ENCODE measurements at places on chromosomes 3 and 15.

GRCh38 chr3:192409838-192410683, 317.3 kb downstream of the FGF12 start:
- DNase-seq, result no peak

GRCh38 chr3:41330465-41330864, 131.2 kb downstream of the CTNNB1 start:
- DNase-seq, result no peak

DNA sequence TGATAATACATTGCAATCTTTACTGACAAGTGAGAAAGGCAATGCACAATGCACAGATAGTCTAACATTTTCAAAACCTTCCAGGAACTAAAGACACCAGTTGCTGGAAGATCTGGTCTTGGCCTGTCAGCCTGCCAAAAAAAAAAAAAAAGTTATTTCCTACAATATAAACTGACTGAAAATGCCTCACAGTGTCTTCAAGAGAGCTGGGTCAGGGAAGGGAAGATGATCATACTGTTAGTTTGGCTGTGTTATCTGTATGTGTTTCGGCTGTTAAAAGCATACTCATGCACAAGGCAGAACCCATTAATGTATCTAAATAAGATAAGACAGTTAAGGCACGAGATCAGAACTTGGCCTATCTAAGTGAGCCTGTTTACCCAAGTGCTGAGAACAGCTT, 673.4 kb downstream of the MECOM start:
- DNase-seq, result no peak

- DNase-seq, result no peak
Observed at GRCh38 chr15:66601521-66601920, 35.7 kb upstream of the LCTL start.

DNA sequence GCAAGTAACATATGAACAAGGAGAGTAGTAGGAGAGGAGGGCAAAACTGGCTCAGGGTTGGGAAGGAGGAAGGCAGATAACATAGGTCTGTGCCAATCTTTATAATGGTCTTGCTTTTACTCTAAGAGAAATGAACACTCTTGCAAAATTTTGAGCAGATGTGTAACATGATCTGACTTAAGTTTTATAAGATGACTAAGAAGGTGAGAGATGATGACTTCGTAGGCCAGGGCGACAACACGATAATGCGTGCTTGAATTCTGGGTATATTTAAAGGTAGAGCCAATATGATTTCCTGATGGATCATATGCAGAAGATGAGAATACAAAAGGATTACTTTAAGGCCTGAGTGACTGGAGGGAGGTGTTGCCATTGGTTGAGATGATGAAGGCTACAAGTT, 265.4 kb upstream of the KCNMB2 start:
- DNase-seq, result no peak

DNA sequence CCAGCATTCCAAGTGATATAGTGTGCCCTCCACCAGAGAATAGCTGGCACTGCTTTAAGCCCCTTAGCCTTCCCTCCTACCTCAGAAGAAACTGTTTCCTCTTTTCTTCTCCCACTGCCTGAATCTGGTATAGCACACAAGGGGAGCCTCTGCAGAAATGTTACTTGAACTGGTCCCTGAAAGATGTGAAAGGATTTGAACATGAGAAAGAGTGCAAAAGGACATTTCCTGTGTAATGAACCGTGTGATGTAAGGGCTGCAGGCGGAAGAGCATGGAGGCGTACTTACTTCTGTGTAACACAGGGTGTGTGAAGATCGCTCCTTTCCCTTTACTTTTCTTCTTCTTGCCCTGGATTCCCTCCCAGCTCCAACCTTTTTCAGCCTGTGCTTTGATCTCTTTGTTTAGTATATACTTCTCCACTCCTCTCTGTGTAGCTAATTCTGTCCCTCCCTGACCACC, 8.4 kb downstream of the TMOD3 start:
- no peak for DNase-seq

- no peak for DNase-seq
Observed at GRCh38 chr3:58418227-58418626, 15.4 kb downstream of the PDHB start.

GRCh38 chr15:73981761-73982221, 10.3 kb downstream of the STOML1 start:
- DNase-seq, result no peak

GRCh38 chr3:152266221-152266995, 2.3 kb upstream of the MBNL1 start:
- no peak for DNase-seq

- DNase-seq, result no peak
Observed at GRCh38 chr3:5020242-5020722, 41.0 kb downstream of the BHLHE40 start.

DNA sequence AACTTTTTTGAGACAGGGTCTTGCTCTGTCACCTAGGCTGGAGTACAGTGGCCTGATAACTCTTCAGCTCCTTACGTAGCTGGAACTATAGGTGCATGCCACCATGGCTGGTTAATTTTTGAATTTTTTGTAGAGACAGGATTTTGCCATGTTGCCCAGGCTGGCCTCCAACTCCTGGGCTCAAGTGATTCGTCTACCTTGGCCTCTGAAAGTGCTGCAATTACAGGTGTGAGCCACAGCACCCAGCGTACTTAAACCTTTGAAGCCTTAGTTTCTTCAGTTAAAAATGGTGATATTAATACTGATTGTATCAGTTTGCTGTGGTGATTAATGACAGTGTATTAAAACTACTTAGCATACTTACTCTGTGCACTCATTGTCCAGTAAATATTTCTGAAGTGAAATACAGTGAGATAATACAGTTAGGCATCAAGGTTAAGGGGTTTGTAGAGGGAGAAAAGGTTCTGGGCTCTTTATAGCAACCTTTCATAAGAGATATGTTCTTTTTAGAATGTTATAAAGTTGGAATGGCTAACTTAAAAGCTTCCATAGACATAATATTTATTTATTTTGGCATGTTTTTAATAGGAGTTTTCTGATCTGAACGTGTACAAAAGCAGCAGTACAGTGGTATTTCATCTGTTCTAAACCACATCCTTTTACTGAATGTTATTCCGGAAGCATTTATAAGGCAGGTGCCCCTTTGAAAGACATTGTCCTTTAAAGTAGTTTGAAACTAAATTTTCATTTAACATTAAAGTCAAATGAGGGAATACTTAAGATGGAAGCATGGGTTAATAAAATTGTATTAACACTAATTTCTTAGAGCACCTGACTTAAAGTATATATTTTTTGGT, 23.6 kb downstream of the NCK1 start:
- no peak for DNase-seq

- DNase-seq, result no peak
Observed at GRCh38 chr3:164984947-164985346, 93.3 kb downstream of the SI start.

DNA sequence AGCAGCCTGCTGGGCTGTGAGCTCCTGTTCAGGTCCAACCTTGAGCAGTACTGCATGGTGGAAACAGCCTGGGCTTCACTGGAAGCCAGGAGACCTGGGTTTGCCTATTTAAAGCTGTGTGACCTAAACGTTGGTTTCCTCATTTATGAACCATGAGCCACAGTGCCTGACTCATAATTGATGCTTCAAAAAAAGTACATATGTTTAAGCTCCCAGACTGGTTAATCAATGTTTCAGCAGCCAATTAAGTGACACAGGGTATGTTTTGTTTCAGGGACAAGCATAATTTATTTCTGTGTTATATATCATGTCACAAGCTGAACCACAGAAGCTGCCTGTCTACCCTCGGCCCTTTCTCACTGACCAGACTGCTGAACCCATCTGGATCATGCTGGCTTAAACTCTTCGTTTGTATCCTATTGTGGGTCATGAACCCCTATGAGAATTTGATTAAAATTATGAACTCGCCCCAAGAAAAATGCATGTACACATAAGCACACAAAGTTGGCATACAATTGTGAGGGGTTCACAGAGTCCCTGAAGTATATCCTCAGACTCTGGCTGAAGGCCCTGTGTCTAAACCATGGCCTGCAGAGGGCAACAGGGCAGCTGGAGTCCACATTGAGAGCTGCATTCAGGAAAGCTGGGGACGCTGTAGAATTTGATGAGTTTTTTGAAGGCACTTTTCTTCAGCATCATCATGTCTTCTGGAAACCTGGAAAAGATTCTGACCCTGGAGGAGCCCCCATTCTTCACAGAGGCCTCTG, 23.7 kb downstream of the HDC start:
- DNase-seq, result no peak

- no peak for DNase-seq
Observed at GRCh38 chr3:6709178-6709577, 151.7 kb upstream of the GRM7 start.

DNA sequence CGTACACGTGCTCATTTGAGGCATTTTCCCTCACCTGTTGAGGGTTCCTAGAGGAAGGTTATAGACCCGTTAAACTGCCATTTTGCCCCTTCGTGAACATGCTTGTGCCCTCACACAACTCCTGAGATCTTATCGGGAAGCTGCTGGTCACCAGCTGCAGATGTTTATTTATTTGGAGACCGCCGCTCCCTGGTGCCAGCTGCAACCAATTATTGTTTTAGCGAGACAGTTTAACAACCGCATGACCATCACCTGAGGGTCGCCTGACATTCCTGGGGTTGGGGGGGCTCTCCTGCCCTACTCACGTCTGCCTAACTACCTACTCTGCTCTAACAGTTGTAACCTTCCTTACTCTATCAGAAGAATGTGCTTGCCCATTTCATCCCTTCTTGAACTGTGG, 292.5 kb downstream of the MCTP2 start:
- DNase-seq, result no peak

DNA sequence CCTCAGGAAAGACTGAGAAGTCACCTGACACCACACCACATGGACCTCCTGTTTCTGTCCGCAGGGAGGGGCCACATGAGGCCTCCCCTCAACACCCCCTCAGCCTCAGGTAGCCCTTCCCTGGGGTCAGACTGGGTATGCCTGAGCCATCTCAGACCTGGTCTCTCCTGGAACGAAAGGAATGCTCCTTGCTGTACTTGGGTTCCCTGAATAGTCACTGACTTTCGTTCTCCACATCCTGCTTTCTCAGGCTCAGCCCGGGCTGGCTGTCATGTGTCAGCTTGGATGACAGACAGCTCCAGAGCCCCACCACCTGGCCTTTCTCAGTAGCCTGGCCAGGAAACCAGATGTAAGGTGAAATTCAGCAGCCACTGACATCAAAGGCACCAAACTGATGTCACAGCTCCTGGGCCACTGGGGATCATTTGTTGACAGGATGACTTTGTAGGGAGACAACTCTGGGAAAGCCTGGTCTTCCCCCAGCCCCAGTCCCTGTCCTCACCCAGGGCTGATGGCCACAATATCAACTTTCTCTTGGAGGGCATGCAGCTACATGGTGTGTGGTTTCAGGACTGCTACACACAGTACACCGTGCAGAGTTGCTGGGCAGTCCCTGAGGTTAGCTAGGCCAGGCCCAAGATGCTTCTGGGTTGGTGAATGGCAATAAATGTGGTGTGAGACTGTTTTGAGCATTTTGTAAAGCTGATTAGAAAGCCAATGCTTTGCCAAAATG, 141.4 kb upstream of the MRPS22 start:
- no peak for DNase-seq

- DNase-seq, result no peak
Observed at GRCh38 chr3:101077361-101078011, 84.3 kb upstream of the ABI3BP start.

DNA sequence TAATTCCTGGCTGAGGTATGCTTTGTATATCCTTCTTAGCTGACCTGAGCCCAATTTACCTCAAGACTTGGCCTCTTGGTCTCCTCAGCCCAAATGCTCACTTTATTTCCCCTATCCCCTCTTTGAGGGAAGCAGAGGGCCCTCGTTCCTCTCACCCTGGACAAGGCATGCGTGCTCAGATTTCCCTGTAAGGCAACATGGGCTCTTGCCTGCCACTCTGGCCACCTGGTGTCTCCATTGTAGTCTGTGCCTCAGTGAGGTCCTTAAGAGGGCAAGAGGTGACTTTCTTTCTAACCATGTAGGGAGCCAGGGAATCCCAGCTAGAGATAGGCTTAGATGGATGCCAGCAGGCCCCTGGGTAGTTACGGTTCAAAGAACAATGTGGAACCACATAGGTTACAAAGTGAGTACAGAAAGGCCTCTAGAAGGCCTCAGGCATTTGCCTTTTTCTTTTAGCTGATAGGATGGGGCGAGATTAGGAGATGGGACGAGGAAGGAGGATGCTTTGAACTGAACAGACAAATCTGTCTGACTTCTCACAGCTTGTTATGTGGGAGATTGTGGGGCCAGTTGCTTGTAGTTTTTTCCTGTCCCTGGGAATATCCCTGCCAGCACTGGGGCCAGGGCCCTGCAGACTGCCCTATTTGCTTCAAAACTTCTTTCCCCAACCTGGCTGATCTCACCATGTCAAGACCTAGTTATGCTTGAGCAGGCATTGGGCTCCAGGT, 1.1 kb upstream of the INTS14 start:
- no peak for DNase-seq

- no peak for DNase-seq
Observed at GRCh38 chr3:126469479-126469878, 6.2 kb downstream of the ZXDC start.

DNA sequence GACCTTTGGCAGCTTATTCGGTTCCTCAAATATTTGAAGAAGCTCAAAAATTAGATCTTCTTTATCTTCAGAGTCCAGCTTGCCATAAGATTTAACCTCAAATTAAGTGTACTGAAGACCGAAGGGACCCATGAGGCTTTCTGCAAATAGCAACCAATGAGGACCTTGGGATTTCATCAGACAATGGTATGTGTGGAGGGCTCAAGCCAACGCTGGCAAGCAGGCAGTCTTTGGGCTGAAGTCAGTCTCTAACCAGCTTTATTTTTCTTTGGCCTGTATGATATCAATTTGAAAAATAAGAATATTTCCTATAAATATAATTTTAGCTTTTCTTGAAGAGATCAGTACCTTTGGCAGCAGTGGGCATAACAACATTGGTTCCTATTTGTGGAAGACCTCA, 692.7 kb downstream of the MCTP2 start:
- no peak for DNase-seq

DNA sequence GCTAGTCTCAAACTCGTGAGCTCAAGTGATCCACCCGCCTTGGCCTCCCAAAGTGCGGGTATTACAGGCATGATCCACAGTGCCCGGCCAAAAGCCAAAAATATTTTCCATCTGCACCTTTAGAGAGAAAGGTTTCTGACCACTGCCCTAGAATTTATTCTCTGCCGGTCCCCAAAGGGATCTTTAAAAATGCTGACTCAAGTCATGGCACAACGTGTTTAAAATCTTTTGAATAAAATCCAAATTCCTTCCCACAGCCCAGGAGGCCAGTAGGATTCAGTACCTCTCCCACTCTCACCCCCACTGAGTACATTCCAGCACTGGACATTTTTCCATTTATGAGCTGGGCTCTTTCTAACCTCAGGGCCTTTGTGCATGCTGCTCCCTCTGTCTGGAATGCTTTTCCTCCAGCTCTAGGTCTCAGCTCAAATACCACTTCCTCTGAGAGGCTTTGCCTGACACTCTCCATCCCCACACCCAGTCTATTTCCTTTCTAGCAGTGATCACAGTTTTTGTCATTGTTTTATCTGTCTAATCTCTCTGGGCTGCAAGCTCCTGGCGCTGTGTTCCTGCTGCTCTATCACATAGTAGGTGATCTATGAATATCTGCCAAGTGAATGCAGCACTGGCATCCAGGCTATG, 502.9 kb downstream of the SHQ1 start:
- DNase-seq, result no peak

GRCh38 chr3:135136361-135137100, 341.5 kb downstream of the EPHB1 start:
- DNase-seq, result no peak

GRCh38 chr3:33134026-33134625, 20.3 kb downstream of the CRTAP start:
- DNase-seq, result no peak
